Left lung (tissue), 14 donors: ENCODE measurements at places on chromosomes 2 and 18. TPM values are rescaled to one million over a fixed set of nuclear protein-coding genes. Genes with fewer than 3 reads are reported as not detected.

GRCh38 chr18:28823506-28824182 is 646.7 kb upstream of the CDH2 start:
- no peak for DNase-seq

- DNase-seq: no peak
Measured at GRCh38 chr2:184596819-184597411, 1.4 kb upstream of the ZNF804A start.

DNA sequence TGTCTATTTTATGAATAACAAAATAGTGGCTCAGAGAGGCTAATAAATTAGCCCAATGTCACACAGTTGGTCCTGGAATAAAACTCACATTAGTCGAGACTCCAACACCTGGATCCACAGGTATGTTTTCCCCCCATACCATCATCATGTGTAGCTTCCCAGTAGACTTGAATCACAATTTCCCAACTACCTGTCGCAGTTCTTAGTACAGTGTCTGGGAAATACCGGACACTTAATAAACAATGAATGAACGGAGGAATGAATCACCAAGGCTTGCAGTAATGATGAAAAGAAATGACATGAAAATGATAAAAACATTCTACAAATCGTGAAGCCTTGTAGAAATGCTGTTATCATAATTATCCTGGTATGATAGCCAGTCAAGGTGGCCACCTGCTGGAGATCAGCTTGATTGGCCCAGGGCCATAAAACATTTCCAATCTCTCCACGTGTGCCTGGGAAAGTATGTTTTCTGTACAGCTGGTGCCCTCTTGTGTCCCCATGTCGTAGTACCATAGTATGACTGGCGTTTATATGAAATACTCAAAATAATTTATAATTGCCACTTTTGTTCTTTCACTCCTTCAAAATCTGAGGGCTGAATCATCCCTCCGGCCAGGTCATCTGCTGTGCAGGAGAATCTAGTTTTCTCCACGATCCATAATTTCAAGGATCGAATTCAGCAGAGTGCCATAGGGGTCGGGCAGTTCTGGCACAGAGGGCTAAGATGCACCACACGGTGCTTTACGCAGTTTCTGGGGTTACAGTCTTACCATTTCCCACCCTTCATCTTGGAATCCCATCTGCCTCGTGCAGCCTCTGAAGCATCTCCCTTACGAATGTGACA is 95.4 kb downstream of the LAMA1 start:
- DNase-seq: peak; percentile 68

DNA sequence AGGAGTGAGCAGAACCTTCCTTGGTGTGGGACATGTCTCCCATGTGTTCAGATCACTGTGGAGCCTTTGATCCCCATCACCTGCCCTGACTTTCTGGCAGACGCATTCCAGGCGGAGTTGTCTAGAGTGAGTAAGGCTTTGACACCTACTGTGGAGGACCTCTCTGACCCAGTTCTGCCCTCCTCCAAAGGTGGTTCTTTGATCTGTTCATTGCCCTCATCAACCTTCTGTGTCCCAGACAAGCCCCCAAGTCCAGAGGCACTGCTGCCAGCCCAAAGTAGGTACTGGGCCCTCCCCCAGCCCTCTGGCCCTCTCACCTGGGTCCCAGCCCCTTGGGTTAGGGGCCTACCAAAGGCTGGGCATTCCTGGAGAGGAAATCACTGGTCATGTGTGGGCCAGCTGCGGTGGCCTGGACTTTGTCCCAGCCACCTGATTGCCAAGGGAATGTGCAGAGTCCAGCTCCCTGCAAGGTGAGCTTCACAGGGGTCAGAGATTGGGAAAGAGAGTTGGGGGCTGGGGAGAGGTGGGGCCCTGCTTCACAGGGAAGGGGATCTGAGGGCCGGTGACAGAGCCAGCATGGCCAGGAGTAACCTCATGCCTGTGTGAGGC is 12.1 kb upstream of the FAHD2A start:
- no peak for DNase-seq

DNA sequence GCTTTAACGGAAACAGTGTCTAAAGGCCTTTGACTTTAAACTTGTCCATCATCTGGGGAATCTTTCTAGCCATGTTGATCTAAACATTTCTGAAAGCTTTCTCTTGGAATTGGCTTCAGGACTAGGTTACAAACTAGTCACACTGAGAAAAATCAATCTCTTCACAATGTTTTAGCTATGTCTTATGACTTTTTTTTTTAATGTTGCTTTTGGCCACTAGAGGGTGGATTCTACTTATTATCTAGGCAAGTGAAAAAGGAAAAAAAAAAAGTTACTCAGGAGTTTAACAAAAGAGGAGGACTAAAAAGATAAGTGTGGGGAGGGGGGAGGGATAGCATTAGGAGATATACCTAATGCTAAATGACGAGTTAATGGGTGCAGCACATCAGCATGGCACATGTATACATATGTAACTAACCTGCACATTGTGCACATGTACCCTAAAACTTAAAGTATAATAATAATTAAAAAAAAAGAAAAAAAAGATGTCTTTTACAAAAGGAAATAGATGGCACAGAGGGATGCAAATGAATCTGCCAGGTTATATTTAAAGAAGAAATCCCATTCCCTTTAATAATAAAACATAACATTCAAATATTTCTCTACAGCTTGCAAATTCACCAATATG is 160.4 kb upstream of the PID1 start:
- DNase-seq: no peak

- no peak for DNase-seq
Measured at GRCh38 chr2:192159208-192159607, 35.5 kb downstream of the TMEFF2 start.

DNA sequence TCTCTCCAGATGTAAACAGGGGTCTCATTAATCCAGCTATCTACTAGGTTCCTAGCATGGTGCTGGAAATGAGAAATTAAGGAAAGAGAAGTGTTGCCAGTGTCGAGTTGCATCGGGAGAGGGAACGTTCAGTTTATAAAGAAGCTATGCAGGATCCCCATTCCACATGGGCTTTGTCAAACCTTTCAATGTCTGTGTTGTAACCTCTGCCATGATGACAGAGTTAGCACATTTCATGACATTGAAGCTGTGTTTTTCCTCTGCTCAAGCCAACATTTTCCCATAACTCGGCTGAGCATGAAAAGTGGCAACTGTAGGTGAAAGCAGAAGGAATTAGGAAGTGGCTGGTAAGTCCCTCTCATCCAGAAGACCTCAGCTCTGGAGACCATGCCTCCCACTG is 133.4 kb downstream of the WDSUB1 start:
- DNase-seq: no peak

- no peak for DNase-seq
Measured at GRCh38 chr2:172484706-172485105, 57.3 kb downstream of the ITGA6 start.

Gene PLGLB2
- 2.7 TPM for polyA plus RNA-seq

GRCh38 chr2:62187246-62187645 is 8.7 kb upstream of the B3GNT2 start:
- peak; percentile 74 for DNase-seq

Gene SPHKAP
- 0.75 TPM for polyA plus RNA-seq

GRCh38 chr2:133753665-133754064 is 185.4 kb upstream of the NCKAP5 start:
- DNase-seq: peak; percentile 59

- no peak for DNase-seq
Measured at GRCh38 chr2:233597522-233597921, 19.9 kb upstream of the UGT1A8 start.

- no peak for DNase-seq
Measured at GRCh38 chr2:198106621-198107385, 302.4 kb downstream of the PLCL1 start.
